ENCODE measurements at places on chromosomes 16 and 17.

DNA sequence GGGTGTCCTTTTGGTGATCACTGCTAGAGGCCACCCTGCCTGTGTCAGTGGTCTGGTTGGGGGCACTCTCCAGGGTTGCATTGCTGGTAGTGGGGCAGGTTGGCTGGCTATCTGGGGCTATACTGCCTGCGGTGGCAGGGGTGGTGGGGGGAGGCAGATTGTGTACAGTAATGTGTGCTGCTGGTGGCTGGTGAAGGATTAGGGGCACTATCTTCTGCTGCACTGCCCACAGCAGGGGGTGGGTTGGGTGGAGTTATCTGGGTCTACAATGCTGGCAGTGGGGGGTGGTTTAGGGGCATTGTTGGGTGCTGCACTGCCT lies 204.0 kb upstream of the WSB1 start:
- DNase-seq, result no peak

GRCh38 chr17:19753661-19754463 lies 5.8 kb upstream of the ALDH3A1 start:
- DNase-seq, result no peak

- no peak for DNase-seq
Measured at GRCh38 chr17:70905796-70906195, 736.5 kb downstream of the KCNJ2 start.

DNA sequence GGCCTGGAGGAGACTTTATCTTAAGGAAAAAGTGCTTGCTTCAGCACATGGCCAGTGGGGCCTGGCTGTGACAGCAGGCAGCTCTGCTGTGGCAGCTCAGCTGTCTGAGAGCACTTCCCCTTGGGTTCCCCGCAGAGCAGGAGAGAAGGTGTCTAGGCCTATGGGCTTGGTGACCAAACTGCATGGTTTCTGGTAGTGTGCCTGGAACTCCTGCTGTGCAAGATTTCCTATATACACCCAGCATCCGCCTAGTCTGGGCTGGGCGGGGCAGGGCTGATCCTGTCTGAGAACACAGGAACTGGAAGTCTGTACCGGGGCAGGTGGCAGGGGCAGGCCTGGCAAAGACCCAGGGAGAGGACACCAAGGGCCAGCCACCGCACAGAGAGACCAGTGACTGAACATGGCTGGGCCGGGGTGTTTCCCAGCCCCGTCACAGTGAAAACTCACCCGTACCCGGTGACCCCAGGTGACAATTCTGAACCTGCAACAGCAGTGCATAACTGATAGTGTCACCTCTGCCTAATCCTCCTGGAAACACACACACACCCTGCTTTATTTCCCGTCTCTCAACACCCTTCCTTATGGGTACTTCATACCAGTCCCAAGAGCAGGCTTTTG lies 39.3 kb downstream of the CHD9 start:
- peak; percentile 33 for DNase-seq

DNA sequence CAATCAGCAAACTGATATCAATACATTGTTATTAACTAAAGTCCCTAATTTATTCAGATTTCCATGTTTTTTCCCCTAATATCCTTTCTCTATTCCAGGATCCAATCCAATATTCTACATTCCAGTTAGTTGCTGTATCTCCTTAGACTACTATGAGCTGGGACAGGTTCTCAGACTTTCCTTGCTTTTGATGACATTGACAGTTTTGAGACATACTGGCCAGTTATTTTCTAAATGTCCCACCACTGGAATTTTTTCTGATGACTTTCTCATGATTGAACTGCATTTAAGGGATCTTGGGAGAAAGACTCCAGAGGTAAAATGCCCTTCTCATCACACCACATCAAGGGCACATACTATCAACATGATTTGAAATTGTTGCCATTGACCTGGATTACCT lies 177.1 kb upstream of the MAF start:
- no peak for DNase-seq
